ENCODE measurements at places on chromosomes 16 and 17.
A peak's percentile ranks its signal among the peaks of the same experiment; 100 is the strongest.

GRCh38 chr16:72219282-72219681 is 47.3 kb upstream of the PMFBP1 start:
- no peak for DNase-seq

DNA sequence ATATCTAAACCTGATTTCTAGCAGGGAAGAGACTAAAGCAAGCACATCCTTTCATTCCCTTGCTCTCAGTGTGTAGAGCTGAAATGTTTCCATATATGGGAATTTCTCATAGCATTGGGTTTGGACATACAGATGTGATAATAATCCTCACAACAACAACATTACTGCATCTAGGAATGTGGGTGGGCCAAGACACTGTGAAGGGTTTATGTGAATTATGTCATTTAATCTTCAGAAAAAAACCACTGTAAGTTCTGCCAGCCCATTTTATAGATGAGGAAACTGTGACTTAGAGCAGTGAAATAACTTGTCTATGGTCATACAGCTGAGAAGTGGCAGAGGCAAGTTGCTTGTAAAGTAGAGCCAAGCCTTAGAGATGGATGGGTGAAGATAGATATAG is 5.2 kb downstream of the OMG start:
- no peak for DNase-seq

DNA sequence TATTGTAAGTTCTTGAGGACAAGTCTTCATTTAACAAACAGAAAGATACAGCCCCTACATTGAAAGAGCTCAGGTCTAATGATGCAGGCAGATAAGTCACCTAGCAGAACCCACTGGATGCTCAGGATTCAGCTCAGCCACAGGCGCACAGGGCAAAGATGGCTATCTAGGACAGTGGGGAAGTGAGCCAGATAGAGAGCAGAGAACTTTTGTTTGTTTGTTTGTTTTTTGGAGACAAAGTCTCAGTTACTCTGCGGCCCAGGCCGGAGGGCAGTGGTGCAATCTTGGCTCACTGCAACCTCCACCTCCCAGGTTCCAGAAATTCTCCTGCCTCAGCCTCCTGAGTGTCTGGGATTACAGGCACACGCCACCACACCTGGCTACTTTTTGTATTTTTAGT is 20.4 kb downstream of the METTL2A start:
- DNase-seq = no peak

DNA sequence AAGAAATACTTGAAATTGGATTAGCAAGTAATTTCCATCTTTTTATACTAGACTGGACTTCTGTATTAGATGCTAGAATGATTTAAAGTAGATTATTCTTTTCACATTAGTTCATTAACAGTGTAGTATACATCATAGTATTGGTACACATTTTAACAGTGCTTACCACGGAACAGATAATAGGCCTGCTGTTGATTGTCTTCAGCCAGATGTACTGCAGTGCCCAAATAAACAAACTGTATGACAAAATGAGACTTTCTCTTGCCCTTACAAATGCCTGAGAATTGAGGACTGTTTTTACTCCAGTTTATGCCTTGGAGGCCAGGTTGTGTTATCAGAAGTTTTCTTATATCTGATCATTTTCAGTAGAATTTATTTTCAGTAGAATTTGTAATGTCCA is 631 bp downstream of the EVI2A start:
- peak; percentile 25 for DNase-seq

DNA sequence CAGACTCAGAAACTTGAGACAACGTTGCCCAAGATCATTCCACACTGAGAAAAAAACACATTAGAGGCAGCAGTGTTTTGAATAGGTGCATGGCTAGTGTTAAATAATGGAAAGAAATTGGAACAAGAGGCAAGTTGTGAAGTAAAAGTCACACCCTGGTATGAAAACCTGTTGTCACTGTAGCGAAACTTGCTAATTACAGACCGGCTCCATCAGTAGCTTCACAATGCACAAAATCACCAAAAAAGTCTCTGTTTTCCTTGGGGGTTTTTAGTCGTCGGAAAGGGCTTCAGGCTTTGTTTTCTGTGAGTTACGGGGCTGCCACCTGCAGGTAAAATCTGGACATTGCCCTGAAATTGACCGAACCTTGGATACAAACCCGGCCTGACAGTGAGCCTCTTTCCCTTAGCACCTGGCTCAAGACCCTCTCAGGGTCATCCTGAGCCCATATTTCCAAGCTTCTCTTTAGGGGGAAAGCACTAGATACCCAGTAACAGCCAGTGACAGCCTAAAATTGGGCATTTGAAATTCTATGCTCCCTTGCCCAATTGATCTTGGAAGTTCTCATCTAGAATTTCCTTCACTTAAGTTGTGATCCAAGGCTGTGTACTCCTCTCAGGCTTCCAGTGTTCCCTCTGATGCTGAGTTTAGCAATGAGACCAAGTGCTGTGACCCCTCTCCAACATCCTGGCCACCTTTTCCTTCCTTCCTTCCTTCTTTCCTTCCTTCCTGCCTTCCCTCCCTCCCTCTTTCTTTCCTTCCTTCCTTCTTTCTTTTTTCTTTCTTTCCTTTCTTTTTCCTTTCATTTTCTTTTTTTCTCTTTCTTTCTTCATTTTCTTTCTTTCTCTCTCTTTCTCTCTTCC is 7.2 kb upstream of the GRB2 start:
- DNase-seq = peak; percentile 91

- no peak for DNase-seq
Observed at GRCh38 chr16:86077243-86077940, 178.4 kb downstream of the IRF8 start.

DNA sequence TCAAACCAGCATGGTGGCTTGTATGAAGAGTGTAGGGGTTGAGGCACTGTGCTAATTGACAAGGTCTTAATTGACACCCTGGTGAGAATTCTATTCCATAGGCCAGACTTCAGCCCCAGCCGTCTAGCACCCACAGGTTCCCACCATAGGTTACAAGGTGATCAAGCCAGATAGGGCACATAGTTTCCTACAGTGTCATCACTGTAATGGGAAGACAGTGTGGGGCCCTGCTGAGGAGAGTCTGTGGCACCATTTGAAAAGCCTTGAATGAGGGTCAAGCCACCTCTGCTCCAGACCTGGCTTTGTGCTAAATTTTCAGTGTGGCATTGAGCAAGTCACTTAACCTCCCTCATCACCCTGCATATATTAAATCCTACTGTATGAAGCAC is 36.2 kb downstream of the YPEL2 start:
- DNase-seq = no peak

- no peak for DNase-seq
Observed at GRCh38 chr16:12253731-12254130, 277.2 kb downstream of the SNX29 start.

DNA sequence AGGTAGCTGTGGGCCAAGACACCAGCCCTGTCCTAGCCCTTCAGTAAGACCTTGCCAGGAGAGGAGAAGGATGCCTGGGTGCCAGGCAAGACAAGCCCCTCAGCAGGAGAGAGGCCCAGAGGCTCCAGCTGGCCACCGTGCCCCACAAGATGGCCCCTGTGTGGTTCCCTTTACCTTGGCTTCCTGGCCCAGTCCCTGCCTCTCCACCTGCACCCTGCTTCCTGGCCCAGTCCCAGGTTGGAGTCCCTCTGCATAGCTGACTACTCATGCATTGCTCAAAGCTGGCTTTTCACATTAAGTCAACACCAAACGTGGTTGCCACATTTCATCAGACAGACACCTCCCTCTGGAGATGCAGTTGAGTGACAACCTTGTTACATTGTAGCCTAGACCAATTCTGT is 4.0 kb downstream of the SYNGR3 start:
- DNase-seq = peak; percentile 28

DNA sequence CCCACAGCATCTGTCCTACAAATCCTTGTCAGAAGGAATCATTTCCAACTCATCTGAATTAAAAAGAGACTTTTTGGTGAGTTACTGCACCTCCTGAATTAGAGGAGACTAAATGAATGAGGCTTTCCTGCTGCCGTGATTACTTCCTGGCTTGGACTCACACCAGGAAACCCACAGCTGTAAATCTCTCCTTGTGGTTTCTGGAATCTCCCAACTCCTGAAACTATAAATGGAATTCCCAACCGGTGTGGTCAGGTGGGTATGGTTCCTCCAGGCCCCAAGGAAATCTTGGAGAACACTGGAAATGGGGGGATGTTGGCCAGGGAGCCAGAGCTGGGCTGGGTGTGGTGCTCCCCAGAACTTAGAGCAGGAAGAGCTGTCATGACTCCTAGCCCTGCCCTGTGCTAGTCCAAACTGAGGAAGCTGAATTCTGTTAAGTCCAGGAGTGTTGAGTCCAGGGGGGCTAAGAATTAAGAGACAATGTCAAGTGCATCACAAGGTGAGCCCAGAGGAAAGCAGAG is 216.4 kb downstream of the GSG1L start:
- no peak for DNase-seq

DNA sequence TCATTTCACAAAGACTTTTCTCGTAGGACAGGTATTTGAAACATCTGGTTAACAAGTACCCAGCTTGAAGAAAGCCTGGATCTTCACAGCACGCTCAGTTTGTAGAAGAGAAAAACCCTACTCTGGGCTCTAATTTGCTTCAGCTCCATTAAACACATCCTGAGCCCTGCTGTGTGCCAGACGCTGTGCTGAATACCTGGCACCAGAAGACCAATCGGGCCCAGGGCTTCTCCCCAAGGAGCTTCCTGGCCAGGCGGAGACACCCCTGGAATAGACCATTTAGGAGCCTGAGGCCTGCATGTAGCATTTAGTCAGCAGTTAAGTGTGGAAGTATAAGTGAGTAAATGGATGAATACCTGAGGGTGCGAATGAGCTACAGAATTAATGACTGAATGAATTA is 8.9 kb upstream of the ABAT start:
- no peak for DNase-seq

- DNase-seq = no peak
Observed at GRCh38 chr17:50214976-50215760, 13.7 kb upstream of the COL1A1 start.

DNA sequence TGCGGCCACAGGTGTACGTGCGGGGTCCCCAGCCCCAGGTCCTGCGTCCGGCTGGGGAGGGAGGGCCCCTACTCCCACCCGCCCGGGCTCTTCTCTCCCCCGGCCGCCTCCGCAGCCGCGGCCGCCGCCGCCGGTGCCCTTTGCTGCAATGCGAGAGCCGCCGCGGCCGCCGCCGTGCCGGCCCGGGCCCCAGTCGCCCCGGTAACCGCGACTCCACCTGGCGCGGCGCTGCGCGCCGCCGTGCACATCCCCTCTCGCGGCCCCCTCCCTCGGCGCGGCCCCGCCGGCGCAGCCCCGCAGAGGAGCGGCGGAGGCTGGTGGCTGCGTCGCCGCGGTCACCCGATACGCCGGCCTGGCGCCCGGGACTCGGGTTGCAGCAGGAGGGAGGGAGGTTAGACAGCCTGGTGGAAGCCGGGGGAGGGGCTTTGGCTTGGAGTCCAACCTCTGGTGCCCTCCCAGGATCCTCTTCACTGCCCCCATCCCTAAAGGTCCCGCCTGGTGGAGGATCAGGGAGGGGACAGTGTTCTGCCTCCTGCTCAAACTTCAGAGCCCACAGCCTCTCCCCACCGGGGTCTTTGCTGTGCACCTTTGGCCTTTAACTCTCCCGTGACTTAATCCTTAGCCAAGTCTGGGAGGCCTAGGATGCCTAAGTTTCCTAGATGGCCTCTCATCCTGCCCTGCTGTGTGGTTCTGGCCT is 32.9 kb downstream of the SRCIN1 start:
- DNase-seq = no peak

DNA sequence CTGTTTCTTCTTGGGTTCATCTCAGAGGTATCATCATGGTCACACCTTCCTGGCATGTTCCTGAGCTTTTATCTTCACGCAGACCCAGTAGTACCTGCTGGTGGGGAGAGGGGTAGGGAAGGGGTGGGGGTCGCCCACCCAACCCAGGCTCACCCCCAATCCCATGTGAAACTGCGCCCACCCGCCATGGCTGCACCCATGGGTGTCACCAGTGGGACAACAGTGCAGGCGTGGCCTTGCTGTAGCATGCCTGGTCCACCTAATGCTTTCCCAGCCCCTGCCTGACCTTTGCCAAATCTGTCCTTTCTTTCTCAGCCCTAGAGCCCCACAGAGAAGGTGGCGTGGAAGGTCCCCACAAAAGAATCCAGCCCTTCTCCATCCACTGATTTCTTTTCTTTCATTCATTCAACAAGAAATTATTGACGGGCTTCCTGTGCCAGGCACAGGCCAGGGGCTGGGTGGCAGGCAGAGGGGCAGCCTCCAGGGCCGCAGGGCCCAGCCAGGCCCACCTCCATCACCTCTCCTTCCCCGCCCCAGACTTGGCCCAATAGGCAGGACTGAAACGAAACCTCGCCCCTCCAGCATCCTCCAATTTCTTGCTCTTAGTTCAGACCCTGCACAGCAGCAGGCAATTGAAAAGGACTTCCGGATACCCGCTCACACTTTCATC is 79.1 kb upstream of the TNRC6C start:
- DNase-seq = no peak

DNA sequence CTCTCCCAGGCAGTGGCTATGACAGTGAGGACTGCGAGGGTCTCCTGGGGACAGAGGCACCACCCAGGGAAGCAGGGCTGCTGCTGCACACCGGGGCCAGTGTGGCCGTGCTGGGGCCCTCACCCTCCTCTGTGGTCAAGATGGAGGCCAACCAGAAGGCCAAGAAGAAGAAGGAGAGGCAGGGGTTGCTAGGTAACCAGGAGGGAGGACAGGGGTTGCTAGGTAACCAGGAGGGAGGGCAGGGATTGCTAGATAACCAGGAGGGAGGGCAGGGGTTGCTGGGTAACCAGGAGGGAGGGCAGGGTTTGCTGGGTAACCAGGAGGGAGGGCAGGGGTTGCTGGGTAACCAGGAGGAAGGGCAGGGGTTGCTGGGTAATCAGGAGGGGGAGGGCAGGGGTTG is 55.2 kb downstream of the ACTG1 start:
- peak; percentile 6 for DNase-seq

- DNase-seq = peak; percentile 75
Observed at GRCh38 chr17:55453839-55454557, 32.4 kb upstream of the MMD start.

DNA sequence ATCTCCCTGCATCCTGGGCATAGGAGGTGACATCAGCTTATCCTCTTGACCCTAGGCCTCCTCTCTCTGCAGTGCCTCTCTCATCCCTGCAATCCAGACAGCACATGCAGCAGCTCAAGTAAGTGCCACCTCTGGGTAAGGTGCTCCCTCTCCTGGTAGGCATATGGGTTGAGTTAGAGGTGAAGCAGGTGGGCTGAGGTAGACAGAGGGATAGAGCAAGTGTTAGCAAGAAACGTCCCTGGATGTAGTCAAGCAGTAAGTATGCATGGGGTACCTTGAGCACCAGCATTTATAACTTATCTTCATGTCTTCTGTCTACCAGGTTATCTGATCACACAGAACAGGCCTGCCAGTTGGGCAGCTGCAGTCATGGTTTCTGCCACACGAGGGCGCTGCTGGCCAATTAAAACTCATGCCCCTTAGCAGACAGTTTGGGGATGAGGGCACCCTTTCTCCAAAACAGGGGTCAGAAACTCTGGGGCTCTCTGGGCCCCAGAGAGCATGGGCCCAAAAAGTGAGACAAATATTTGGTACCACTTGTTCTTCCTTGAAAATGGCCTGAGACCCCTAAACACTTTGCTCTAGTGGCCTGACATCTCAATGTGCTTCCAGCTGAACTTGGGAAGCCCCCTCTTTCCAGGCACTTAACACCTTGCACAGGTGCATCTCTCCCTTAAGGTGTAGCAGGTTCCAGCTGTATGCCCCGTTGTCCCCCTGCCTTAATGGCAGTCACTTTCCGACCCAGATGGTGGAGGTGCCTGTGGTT is 59.8 kb downstream of the NEUROD2 start:
- DNase-seq = peak; percentile 84

- no peak for DNase-seq
Observed at GRCh38 chr16:66231452-66232160, 134.9 kb upstream of the CDH5 start.

GRCh38 chr17:64270885-64271284 is 7.8 kb upstream of the TEX2 start:
- no peak for DNase-seq

- peak; percentile 95 for DNase-seq
Observed at GRCh38 chr16:10876799-10877341, at the start of gene CIITA. CIITA (plus strand) TSS chr16:10877202; CDS start chr16:10877331, 129 bp downstream.

Data from OCI-M1 (cell line).